Mesothelial cell of epicardium (in vitro differentiated cells): ENCODE measurements at places on chromosomes 6 and 20.

GRCh38 chr6:168908166-168908565 is 345.5 kb downstream of the THBS2 start:
- H3K4me1 ChIP-seq, result no peaks in the 10 kb centered on the region
- H3K27ac ChIP-seq, result no peak overlapping the region
- H3K27me3 ChIP-seq, result peaks cover 12% of the 10 kb centered on the region
- DNase-seq, result no peak
- no peaks in the 10 kb centered on the region for H3K36me3 ChIP-seq
- H3K4me3 ChIP-seq, result no peak overlapping the region

- no peaks in the 10 kb centered on the region for H3K36me3 ChIP-seq
- H3K27ac ChIP-seq, result no peak overlapping the region
- H3K4me1 ChIP-seq, result no peaks in the 10 kb centered on the region
- H3K27me3 ChIP-seq, result no peaks in the 10 kb centered on the region
- H3K4me3 ChIP-seq, result no peak overlapping the region
Observed at GRCh38 chr20:43066125-43066524, 123.6 kb downstream of the PTPRT start.

GRCh38 chr20:35088231-35089145 is 4.1 kb downstream of the TRPC4AP start:
- peak overlapping the region; percentile 84 for H3K27ac ChIP-seq
- DNase-seq, result no peak
- H3K4me3 ChIP-seq, result no peak overlapping the region
- H3K36me3 ChIP-seq, result peaks cover 3% of the 10 kb centered on the region

DNA sequence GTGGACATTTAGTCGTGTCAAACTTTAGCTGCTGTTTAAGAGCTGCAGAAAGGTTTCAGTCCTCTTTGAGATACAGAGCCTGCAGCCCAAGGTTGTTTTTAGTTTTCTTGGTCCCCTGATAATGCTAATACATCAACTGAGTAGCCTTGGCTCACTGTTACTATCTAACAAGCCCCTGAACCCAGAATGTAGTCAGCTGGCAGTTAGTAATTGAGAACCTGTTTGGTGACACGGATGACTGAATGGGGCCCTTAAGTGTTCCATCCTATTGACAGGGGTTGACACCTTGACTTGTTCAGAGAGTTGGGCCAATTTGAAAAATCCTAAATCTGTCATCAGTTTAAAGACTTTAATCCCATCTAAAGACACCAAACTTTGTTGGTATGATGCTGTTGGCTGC is 2.8 kb downstream of the RTN4IP1 start:
- H3K4me3 ChIP-seq, result no peak overlapping the region
- H3K27ac ChIP-seq, result no peak overlapping the region

GRCh38 chr6:107144666-107145065 is 29.4 kb upstream of the BEND3 start:
- no peaks in the 10 kb centered on the region for H3K27me3 ChIP-seq
- H3K4me1 ChIP-seq, result no peaks in the 10 kb centered on the region
- no peak for DNase-seq
- H3K36me3 ChIP-seq, result no peaks in the 10 kb centered on the region

DNA sequence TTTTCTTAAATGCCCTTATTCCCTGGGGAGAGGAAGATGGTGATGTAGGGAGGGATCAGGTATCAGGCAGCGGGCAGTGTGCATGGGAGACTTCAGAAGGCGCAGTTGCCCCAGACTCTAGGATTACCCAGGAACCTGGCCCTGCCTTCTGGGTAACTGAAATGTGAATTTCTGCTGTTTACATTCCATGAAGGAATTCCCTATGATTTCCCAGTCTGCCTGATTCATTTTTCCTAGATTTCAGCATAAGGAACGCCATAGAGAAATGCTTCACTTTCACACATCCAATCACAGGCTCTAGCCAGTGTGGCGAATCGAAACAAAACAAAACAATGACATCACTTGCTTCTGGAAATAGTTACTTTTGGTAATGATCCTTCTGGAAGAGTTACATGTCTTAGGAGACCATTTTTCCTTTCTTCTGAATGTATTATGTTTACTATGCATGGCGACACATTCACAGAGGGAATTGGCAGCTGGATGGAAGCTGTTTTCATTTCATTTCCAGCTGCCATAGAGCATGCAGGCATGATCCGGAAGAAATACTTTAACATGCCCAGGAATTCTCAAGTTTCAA is 33.3 kb downstream of the LRP11 start:
- no peak overlapping the region for H3K27ac ChIP-seq
- H3K4me1 ChIP-seq, result no peaks in the 10 kb centered on the region
- no peaks in the 10 kb centered on the region for H3K27me3 ChIP-seq
- H3K36me3 ChIP-seq, result peaks cover 13% of the 10 kb centered on the region
- H3K4me3 ChIP-seq, result no peak overlapping the region

DNA sequence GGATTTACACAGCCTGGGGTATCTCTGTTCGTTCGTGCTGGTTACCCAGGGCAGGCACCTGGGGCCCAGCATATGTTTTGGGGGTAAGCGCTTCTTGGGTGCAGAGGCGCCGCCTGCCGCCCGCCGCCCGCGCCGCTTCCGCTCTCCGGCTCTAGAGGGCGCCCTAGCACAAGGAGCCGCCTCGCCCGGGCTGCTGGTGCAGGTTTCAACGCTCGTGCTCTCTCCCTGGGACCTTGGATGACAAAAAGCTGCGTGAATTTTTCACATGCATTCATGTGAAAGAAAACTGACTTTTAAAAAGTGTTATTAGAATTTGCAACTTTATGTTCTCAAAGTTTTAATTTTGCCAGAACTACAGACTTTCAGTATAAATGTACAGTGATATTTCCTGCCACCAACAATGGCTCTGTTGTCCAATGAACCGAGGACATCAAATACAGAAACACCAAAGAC is 32.5 kb downstream of the PRR18 start:
- no peak overlapping the region for H3K27ac ChIP-seq
- no peak overlapping the region for H3K4me3 ChIP-seq
- DNase-seq, result peak; percentile 91
- H3K27me3 ChIP-seq, result peaks cover 61% of the 10 kb centered on the region
- peaks cover 2% of the 10 kb centered on the region for H3K4me1 ChIP-seq

- H3K27ac ChIP-seq, result no peak overlapping the region
- H3K4me3 ChIP-seq, result no peak overlapping the region
- H3K27me3 ChIP-seq, result no peaks in the 10 kb centered on the region
Observed at GRCh38 chr6:67875877-67876383, 759.2 kb upstream of the ADGRB3 start.

GRCh38 chr6:34657307-34657978 is 39.1 kb downstream of the ILRUN start:
- H3K27ac ChIP-seq, result peak overlapping the region; percentile 94
- H3K4me3 ChIP-seq, result peak overlapping the region; percentile 42
- no peak for DNase-seq
- no peaks in the 10 kb centered on the region for H3K27me3 ChIP-seq
- peaks cover 4% of the 10 kb centered on the region for H3K36me3 ChIP-seq

GRCh38 chr6:45174045-45174444 is 154.1 kb upstream of the RUNX2 start:
- H3K27me3 ChIP-seq, result no peaks in the 10 kb centered on the region
- H3K36me3 ChIP-seq, result no peaks in the 10 kb centered on the region
- H3K4me1 ChIP-seq, result peaks cover 3% of the 10 kb centered on the region
- no peak overlapping the region for H3K27ac ChIP-seq

DNA sequence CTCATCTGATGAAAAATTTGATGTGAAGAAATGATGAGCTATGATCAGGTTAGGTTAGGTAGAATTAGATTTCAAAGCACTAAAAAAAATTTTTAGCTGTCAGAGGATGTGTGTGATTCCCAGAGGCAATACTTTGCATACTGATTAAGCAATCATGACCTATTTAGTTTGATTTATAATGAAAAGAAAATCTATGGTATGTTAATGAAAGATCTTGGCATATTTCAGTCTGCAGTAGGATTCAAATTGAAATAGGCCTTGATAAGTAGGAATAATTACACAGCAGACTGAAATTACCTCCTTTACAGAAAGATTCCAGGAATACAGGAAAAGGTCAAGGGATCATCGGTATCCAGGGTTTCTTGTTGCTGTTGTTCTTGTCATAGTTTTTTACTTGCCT is 69.3 kb downstream of the HDDC2 start:
- H3K27me3 ChIP-seq, result no peaks in the 10 kb centered on the region
- no peak for DNase-seq
- peaks cover 67% of the 10 kb centered on the region for H3K4me1 ChIP-seq
- H3K4me3 ChIP-seq, result no peak overlapping the region
- H3K27ac ChIP-seq, result peak overlapping the region; percentile 94

GRCh38 chr6:52376763-52377162 is 14.8 kb downstream of the PAQR8 start:
- no peaks in the 10 kb centered on the region for H3K4me1 ChIP-seq
- no peaks in the 10 kb centered on the region for H3K27me3 ChIP-seq

GRCh38 chr6:122751326-122751725 is 28.2 kb upstream of the FABP7 start:
- peaks cover 9% of the 10 kb centered on the region for H3K36me3 ChIP-seq
- DNase-seq, result no peak
- no peaks in the 10 kb centered on the region for H3K27me3 ChIP-seq
- no peak overlapping the region for H3K4me3 ChIP-seq
- peaks cover 19% of the 10 kb centered on the region for H3K4me1 ChIP-seq

GRCh38 chr6:151701911-151702562 is 105.4 kb upstream of the ESR1 start:
- no peak overlapping the region for H3K27ac ChIP-seq
- peaks cover 7% of the 10 kb centered on the region for H3K27me3 ChIP-seq
- no peaks in the 10 kb centered on the region for H3K4me1 ChIP-seq
- DNase-seq, result no peak

GRCh38 chr6:147390909-147391536 is 117.5 kb upstream of the SAMD5 start:
- H3K4me3 ChIP-seq, result no peak overlapping the region
- H3K27ac ChIP-seq, result no peak overlapping the region
- peaks cover 10% of the 10 kb centered on the region for H3K4me1 ChIP-seq
- DNase-seq, result no peak

DNA sequence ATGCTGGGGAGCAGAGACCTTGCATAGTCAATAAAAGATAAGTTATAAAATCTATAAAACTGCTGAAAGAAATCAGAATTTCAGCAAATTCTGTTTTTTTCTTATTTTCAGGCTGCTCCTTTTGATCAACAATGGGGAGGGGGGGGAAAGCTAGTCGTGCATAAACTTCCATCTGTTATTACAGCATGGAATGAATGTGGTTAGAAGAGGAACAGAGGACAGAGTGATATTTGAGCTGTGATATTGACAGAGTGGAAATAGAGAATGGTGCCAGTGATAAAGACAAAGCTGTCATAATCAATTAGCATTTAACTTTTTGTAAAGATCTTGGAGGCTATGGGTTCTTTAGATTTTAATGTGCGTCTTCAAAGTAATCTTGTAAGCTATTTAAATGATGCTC is 43.4 kb upstream of the QKI start:
- no peaks in the 10 kb centered on the region for H3K36me3 ChIP-seq
- DNase-seq, result no peak
- H3K27me3 ChIP-seq, result peaks cover 4% of the 10 kb centered on the region
- H3K4me3 ChIP-seq, result no peak overlapping the region
- no peak overlapping the region for H3K27ac ChIP-seq

DNA sequence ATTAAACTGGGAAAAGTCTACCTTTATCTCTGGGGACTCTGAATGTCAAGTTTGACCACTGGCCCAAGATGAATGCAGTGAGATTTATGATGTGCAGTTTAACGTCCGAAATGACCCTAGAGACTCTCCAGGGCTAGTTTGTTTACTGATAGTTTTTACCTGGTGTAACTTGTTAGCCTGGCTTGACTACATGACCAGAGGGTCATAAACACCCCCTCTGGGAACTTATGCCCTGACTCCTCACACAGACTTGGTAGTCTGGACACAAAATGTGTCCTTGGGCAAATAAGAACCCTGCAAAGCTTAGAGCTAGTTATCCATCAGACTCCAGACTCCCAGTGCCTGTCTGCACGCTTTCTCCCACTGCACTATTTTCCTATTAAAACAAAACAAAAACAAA is 606.5 kb downstream of the HACE1 start:
- H3K27me3 ChIP-seq, result no peaks in the 10 kb centered on the region
- no peak for DNase-seq
- no peaks in the 10 kb centered on the region for H3K36me3 ChIP-seq
- H3K4me1 ChIP-seq, result peaks cover 31% of the 10 kb centered on the region

GRCh38 chr6:129683601-129684322 is 26.2 kb downstream of the ARHGAP18 start:
- no peaks in the 10 kb centered on the region for H3K36me3 ChIP-seq
- H3K4me3 ChIP-seq, result no peak overlapping the region
- peak overlapping the region; percentile 35 for H3K27ac ChIP-seq
- H3K4me1 ChIP-seq, result peaks cover 14% of the 10 kb centered on the region
- DNase-seq, result no peak

GRCh38 chr6:167717455-167717854 is 109.3 kb upstream of the AFDN start:
- no peaks in the 10 kb centered on the region for H3K36me3 ChIP-seq
- H3K27me3 ChIP-seq, result peaks cover 41% of the 10 kb centered on the region
- H3K4me1 ChIP-seq, result peaks cover 9% of the 10 kb centered on the region
- H3K27ac ChIP-seq, result no peak overlapping the region
- no peak for DNase-seq
